ENCODE measurements at places on chromosomes 16 and 17.

DNA sequence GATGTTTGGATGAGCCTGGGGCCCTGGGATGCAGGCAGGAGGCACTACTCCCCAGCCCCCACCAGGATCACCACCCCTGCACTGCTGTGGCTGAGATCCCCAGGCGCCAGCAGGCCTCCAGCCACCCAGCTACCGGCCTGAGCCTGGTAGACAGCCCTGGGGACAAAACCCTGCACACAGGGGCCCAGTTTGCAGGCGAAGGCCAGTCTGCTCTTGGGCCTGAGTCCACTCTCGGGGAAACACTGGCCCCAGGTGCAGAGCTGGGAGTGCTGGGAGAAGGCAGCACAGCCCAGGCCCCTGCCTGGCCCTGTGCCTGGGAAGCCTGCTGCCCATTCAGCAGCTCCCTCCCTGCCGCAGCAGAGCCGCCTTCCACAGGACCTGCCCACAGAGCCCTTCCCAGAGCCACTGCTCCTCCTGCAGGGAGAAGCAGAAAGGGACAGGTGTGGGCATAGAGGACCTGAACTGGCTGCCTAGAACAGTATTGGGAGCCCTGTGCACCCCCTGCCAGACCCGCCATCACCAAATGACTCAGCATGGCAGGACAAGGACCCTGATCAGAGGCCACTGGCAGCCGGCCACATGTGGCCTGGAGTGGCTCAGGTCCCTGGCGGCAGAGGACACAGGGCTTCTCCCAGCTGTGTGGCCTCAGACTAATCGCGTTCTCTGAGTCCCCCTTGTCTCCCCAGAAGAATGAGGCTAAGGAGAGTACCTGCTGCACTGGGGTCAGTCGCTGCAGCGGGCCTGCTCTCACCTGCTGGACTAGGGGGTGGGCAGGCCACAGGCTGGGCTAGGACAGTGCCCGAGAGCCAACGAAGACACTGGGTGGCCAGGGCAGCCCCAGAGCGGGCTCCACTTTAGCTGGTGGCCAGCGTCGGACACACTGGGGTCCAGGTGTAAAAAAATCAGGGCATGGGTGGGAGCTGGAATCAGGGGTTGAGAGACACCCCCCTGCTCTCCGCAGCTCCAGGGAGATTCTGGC is 10.7 kb downstream of the MSRB1 start:
- DNase-seq: no peak

DNA sequence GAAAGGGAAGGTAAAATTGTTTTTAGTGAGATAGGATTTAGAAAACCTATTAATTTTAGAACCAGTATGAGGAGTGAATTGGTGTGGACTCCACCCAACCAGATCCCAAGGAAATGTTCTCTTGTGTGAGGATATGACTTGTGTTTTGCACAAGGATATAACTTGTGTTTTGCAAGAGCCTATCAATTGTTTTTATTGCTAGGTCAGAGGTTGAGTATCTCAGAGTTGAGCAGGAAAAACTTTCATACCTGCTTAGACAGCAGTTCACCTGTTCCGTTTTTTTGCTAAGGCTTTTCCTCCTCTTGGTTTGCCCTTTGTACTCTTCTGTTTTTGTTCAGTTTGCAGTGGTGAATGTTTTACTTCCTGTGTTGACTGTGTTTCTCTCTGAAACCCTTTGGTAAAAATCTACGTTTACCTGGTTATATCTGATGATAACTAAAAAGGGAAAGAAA is 5.1 kb downstream of the NBR1 start:
- no peak for DNase-seq

DNA sequence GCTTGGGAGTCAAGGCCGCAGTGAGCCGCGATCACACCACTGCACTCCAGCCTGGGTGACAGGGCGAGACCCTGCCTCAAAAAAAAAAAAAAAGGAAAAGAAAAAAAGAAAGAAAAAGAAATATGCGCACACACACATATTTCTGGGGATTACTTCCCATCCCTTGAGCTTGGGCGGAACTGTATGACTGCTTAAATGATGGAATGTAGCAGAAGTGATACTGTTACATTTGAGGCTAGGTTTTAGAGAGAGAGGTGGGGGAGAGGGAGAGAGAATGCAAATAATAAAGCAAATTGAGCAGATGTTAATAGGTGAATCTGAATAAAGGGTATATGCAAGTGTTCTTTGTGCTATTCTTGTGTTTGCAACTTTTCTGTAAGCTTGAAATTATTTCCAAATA is 12.0 kb upstream of the USP32 start:
- DNase-seq: no peak

- no peak for DNase-seq
Observed at GRCh38 chr17:61253937-61254574, 145.6 kb upstream of the TBX2 start.

DNA sequence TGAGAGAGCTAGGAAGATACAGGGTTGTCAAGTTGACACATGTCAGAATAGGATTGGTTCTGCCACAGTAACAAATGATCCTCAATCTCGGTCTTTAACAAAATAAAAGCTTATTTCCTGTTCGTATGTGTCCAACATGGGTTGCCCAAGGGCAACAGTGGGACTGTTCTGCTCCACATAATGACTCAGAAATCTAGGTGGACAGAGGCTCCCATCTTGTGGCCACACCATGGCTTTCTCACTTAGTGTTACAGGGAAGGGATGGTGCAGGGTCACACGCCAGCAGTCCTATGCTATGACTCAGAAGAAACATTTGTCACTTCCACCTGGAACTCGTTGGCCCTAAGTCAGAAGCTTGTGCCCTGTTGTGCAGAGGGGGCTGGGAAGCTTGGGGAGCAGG is 364.9 kb downstream of the SNX29 start:
- no peak for DNase-seq

- no peak for DNase-seq
Observed at GRCh38 chr16:81729451-81729850, 49.6 kb upstream of the PLCG2 start.

All from activated naive CD4-positive, alpha-beta T cell treated with anti-CD3 and anti-CD28 coated beads, Interleukin-2, amount 50 U/mL, for 16 hours (primary cell).